ENCODE measurements at places on chromosomes 7 and 10.

- no peak for DNase-seq
Measured at GRCh38 chr10:52783726-52784125, 11.1 kb upstream of the MBL2 start.

DNA sequence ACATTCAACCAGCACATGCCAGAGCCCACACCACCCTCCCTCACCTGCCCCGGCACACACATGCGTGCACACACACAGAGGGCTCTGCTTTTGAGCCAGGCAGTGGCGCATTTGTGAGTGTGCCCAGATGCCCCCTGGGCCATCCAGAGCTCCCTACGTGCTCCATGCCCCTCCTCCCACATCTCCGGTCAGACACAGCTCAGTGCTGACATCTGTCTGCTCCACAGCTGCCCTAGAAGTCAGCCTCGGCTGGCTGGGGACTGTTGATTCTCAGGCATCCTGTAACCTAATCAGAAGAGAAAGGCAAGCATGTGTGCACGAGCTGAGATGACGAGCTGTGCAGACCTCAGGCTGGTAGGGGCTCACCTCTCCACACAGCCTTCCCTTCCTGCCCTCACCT, 135.1 kb downstream of the ZMIZ1 start:
- no peak for DNase-seq

DNA sequence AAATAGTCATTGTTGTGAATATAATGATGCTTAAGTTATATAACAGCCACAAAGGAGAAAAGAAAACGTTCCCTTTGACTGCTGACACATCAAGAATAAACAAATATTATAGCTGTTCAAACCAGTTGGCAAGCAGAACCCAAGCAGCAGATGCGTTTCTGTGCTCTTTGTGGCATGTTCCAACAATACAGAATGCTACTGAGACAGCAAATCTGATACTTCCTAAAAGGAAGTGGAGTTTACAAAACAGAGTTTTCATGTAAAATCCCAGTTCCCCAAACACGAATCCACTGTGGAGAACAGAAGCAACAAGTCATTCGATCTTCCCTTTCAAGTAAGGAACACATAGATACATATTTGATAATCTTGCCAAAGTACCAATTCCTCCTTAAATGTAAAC, 170.9 kb upstream of the ASAH2 start:
- no peak for DNase-seq

GRCh38 chr7:139231513-139232376, 708 bp downstream of the UBN2 start:
- DNase-seq: peak; percentile 11

GRCh38 chr10:83724471-83725241, 414.7 kb upstream of the GHITM start:
- no peak for DNase-seq

DNA sequence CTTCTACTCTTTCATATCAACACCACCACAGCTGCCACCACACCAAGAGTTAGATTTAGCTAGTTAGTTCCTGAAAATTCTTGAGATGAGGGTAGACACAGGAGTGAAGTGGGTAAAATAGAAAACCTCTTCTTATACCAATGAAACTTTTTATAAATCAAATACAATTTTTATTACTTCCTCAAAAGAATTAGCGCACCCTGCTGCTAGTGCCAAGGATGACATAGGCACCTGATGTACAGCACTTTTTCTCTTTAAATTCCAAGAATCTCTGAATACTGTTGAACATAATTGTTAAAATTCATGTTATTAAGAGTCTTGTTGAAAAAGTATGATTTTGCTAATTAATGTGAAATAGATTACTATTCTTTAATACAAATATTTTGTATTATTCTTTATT, 11.4 kb downstream of the ZWINT start:
- DNase-seq: no peak

DNA sequence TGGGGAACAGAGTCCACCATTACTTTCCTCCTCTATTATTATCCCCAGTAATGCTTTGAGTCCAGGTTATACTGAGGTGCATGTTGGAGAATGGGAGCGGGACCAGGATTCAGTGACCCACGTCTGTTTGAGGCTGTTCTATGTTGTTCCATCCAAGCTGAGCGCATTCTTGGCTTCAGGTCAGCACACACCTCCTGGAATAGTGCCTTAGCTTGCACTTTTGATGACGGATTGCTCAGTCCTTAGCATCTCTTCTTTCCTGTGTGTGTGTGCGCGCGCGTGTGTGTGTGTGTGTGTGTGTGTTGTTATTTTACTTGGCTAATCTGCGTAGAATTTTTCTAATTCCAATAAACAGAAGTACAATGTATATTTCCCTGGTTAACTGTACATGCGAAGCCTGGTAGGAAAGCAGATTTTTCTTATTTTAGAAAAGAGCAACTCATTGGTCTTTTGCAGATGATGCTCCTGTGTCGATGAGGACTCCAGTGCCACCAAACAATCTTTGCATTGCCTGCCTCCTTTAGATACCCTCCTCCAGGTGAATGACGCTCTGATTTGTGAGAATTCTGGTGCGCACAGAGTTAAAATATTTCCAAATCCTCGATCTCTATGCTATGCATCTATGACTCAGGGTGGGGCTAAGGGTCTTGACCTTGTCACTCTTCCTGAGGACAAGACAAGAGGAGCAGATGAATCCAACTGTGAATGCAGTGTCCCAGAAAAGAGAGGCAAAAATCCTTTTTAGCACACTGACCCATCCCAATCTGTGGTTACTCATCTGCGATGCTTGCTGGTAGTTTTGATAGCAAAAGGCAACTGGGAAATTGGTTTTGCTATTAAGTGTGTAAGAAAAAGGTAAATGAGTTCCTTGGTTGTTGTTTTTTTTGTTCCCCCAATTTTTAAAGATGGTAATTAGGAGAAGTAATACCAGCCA, 13.3 kb upstream of the CELF2 start:
- DNase-seq: no peak

GRCh38 chr7:143850682-143851081, 51.3 kb downstream of the TCAF1 start:
- DNase-seq: no peak

- DNase-seq: no peak
Measured at GRCh38 chr10:124420254-124420653, 1.5 kb upstream of the OAT start.

DNA sequence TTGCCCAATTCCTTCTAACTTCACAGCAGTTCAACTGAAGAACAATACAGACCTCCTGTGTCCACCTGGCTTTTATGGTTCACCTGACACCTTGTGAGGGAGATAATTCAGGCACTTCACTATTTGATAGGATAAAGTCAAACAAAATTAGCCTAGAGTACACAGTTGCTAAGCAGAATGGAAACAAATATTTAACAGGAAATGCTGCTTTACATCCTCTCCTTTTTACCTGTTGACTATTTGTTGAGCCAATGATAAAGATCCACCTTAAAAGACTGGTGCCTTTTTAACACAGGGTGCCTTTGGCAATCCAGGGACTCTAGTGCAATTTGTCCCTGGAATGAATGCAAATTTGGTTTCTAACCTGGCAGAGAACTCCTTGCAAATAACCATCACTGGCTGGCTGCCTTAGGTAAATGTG, 39.8 kb downstream of the ITPRID1 start:
- DNase-seq: no peak

GRCh38 chr7:21944616-21945453, 864 bp downstream of the CDCA7L start:
- DNase-seq: peak; percentile 37

GRCh38 chr7:135645296-135645904, 16.9 kb upstream of the STMP1 start:
- DNase-seq: no peak

DNA sequence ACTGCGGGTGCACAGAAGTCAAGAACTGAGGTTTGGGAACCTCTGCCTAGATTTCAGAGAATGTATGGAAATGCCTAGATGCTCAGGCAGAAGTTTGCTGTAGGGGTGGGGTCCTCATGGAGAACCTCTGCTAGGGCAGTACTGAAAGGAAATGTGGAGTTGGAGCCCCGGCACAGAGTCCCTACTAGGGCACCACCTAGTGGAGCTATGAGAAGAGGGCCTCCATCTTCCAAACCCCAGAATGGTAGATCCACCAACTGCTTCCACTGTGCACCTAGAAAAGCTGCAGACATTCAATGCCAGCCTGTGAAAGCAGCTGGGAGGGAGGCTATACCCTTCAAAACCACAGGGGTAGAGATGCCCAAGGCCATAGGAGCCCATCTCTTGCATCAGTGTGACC, 1336.0 kb upstream of the CELF2 start:
- no peak for DNase-seq

- no peak for DNase-seq
Measured at GRCh38 chr7:115274-115911, 77.0 kb upstream of the FAM20C start.

DNA sequence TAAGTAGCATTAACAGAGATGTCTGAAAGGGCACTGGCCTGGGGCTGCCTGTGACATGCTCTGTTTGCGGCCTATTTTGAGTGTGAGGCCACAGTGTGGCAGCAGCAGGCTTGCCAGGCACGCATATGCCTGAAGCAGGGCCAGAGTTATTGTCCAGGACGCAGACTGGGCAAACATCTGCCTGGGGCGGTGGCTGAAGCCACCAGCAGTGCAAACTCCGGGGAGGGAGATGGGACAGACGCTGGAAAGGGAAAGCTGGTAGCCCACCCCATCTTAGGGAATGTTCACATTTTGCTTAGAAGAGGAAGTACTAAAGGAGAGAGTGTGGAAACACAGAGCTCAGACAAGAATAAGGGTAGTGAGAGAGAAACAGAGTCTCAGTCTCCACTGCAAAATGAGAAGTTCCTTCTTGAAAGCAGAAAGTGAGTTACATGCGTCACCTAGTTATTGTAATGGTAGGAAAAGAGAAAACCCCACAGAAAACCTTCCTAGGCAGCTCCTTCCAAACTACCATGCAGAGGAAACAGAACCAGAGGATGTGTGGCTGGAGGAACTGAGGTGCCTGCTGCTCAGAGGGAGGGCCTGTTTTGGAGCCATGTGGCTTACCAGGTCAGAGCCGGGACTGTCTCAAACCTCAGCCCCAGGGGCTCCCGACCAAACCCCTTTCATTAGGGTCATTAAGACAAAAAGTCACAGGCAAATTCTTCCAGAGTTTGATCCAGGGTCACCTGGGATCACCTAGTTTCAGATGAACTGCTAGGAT, 14.5 kb downstream of the AKR1B1 start:
- no peak for DNase-seq

- DNase-seq: no peak
Measured at GRCh38 chr7:86768967-86769760, 125.5 kb downstream of the GRM3 start.

DNA sequence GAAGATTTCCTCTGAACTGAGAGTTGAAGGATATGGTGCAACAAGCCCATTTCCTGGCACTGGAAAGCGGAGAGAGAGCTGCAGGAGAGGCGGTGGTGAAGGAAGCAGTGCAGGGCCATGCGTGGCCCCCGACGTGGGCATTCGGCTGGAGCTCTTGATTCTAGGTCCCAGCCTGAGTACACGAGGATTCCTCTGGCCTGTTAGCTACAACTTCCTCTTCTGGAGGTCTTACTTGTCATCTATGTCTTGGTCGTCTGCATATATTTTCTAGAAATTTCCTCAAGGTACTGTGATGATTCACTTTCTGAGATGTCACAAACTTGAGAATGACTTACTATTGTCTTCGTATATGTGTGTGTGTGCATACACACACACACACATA, 59.2 kb upstream of the JAZF1 start:
- DNase-seq: no peak

- no peak for DNase-seq
Measured at GRCh38 chr10:5354068-5354467, 10.7 kb upstream of the UCN3 start.

- no peak for DNase-seq
Measured at GRCh38 chr10:18230794-18231193, 90.6 kb downstream of the CACNB2 start.

- no peak for DNase-seq
Measured at GRCh38 chr10:59072038-59072437, 104.4 kb upstream of the PHYHIPL start.

GRCh38 chr7:134470864-134471263, 12.0 kb upstream of the AKR1B1 start:
- no peak for DNase-seq

- no peak for DNase-seq
Measured at GRCh38 chr7:98802088-98802780, 67.6 kb downstream of the TMEM130 start.

DNA sequence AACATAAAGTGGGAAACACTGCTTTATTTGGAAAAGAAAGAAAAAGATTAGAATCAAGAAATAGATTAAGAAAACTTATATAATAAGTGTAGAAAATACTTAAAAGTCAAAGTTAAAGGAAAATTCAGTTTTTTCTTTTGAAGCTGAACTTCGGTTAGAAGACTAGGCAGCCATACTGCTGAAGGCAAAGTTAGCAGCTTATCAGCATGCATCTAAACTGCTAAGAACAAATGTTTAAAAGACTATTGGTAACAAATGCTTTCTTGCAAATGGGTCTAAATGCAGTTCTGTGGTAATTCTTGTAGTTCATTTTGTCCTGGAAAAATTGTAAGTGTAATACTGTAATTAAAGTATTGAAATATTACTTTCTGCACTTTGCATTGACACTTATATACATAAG, 18.0 kb downstream of the MIOS start:
- DNase-seq: no peak

DNA sequence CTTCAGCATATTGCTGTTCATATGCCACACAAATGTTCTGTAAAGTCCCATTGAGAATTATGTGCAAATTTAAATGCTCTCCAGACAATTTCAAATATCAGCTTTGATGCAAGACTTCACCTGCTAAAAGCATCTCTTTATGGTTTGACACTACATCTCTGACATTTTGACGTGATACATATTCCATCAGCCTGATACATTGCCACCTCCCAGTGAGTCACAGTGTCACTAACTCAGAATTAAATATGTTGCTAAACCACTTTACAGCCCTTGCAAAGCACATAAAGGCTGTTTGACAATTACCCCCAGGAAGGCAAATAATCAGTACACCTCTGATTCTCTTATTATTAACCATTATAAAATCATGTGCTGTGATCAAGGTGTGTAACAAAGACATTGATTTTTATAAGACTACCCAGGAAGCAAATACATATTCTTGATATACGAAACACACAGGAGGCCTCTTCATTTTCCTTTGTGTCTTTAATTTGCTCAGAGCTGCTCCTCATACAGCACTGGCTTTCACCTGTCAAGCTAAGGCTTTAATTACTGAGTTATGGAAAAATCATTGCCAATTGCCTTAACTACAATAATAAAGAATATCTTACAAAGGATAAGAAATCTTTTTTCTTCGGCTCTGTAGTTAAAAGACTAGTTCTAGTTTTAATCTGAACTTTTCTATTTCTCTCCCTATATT, 547.5 kb upstream of the C7orf33 start:
- no peak for DNase-seq

DNA sequence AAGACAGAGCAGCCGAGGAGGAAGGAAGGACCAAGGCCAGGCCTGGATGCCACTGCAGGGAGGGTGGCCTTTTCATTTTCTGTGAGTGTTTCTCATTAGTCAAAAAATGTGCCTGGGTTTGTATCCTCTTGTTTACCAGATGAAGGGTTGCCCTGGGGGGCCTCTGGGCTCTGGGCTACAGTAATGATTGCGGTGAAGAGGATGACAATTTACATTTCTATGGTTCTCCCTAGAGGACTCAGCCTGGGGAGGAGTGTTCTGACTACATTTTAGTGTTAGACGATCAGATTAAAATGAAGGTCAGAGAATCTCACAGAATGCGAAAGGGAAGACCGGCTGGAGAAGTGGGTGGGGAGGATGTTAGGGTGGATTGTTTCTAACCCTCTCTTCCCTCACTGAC, 108.0 kb upstream of the KMT2C start:
- no peak for DNase-seq

GRCh38 chr10:125816548-125816947, 6.5 kb downstream of the UROS start:
- DNase-seq: no peak

- DNase-seq: no peak
Measured at GRCh38 chr10:126519992-126520391, 131.7 kb upstream of the ADAM12 start.
